Sigmoid colon (tissue), 7 donors: ENCODE measurements at places on chromosomes 16 and 17. TPM values are rescaled to one million over a fixed set of nuclear protein-coding genes. Genes with fewer than 3 reads are reported as not detected.
A peak's percentile ranks its signal among the peaks of the same experiment; 100 is the strongest.

GRCh38 chr17:44178133-44178532 is 7.6 kb downstream of the ASB16 start:
- no peak overlapping the region for H3K4me3 ChIP-seq
- no peak for DNase-seq
- H3K27me3 ChIP-seq = no peaks in the 10 kb centered on the region
- H3K4me1 ChIP-seq = no peaks in the 10 kb centered on the region
- peaks cover 4% of the 10 kb centered on the region for H3K36me3 ChIP-seq

- no peaks in the 10 kb centered on the region for H3K36me3 ChIP-seq
- H3K27me3 ChIP-seq = peaks cover 18% of the 10 kb centered on the region
- H3K4me3 ChIP-seq = peak overlapping the region; percentile 69
- peaks cover 26% of the 10 kb centered on the region for H3K4me1 ChIP-seq
- DNase-seq = peak; percentile 68
- H3K27ac ChIP-seq = peak overlapping the region; percentile 81
These were observed 985 bp upstream of the FZD2 start for GRCh38 chr17:44556166-44556831.

DNA sequence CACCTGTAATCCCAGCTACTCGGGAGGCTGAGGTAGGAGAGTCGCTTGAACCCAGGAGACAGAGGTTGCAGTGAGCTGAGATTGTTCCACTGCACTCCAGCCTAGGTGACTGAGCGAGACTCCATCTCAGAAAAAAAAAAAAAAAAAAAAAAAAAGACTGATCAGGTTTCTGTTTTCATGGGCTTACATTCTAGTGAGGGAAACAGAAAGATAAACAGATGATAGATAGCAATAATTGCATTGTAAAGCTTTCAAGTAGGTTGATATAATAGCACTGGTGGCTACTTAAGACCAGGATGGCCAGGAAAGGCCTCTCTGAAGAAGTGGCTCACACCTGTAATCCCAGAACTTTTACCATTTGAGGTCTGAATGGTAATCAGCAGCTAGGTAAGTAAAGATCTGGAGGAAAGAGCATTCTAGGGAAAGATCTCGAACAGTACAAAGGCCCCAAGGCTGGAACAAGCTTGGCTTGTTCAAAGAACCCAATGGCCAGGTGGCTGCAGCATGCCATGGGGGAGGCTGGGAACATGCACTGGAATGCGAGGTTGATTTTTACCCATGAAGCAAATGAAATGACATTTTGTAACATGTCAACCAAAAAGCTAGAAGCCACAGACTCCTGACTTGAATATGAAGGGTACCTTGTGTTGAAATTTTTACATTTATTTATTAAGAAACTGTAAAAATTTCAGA is 108.3 kb upstream of the DHX40 start:
- H3K27ac ChIP-seq = no peak overlapping the region
- no peaks in the 10 kb centered on the region for H3K36me3 ChIP-seq
- H3K27me3 ChIP-seq = no peaks in the 10 kb centered on the region
- DNase-seq = no peak
- no peaks in the 10 kb centered on the region for H3K4me1 ChIP-seq

- H3K36me3 ChIP-seq = no peaks in the 10 kb centered on the region
- no peak overlapping the region for H3K4me3 ChIP-seq
- H3K27ac ChIP-seq = no peak overlapping the region
- H3K4me1 ChIP-seq = no peaks in the 10 kb centered on the region
- DNase-seq = no peak
These were observed 31.5 kb upstream of the B4GALNT2 start for GRCh38 chr17:49101054-49101534.

DNA sequence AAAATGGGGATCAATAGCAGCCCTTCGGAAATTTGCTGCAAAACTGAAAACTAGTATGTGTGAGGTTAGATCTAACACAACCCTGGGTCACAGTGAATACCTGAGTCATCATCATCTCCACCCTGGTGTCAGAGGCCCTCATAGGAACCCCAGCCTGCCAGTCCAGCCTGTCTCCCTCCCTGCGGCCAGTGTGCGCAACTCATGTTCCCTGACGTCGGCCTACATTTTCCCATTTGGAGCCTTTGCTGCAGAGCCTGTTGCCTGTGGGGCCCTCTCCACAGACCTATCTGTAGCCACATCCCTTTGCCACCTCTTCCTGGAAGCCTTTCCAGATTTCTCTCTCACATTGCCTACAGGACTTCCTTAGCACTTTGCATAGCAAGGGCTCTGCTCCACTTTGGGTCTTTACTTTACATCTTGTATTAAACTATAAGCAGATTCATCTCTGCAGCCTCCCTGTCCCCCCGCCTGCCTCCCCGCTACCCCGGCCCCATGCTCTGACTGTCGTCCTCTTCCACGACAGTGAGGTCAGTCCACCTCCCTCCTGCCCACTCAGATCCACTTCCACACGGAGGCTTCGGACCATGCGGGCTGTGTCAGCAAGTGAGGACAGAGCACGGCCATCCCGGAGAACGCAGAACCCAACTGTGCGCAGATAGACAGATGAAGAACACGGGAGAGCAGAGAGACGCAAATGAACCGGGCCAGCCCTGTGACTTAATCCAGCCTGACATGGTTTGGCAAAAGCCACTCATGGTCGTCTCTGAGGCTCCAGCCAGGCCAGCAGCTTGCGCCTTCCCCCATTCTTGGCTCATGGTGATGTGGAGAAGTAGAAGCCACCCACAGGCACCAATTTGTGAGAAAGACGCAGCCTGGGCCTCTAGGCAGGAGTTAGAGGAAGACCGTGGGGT is 31.0 kb downstream of the NGFR start:
- no peaks in the 10 kb centered on the region for H3K4me1 ChIP-seq
- no peaks in the 10 kb centered on the region for H3K27me3 ChIP-seq
- peak; percentile 81 for DNase-seq
- H3K27ac ChIP-seq = no peak overlapping the region
- H3K4me3 ChIP-seq = no peak overlapping the region

GRCh38 chr17:13311306-13311705 is 290.4 kb downstream of the HS3ST3A1 start:
- no peak for DNase-seq
- no peaks in the 10 kb centered on the region for H3K27me3 ChIP-seq
- H3K36me3 ChIP-seq = no peaks in the 10 kb centered on the region
- no peak overlapping the region for H3K4me3 ChIP-seq
- no peaks in the 10 kb centered on the region for H3K4me1 ChIP-seq

- H3K27ac ChIP-seq = no peak overlapping the region
- no peaks in the 10 kb centered on the region for H3K27me3 ChIP-seq
- H3K4me3 ChIP-seq = no peak overlapping the region
- peaks cover 30% of the 10 kb centered on the region for H3K4me1 ChIP-seq
- H3K36me3 ChIP-seq = peaks cover 12% of the 10 kb centered on the region
These were observed 15.0 kb downstream of the SERPINF1 start for GRCh38 chr17:1776857-1777256.

GRCh38 chr17:50506298-50506697 is 1.9 kb upstream of the MYCBPAP start:
- peaks cover 8% of the 10 kb centered on the region for H3K4me1 ChIP-seq
- no peaks in the 10 kb centered on the region for H3K36me3 ChIP-seq
- H3K4me3 ChIP-seq = no peak overlapping the region
- no peak overlapping the region for H3K27ac ChIP-seq
- H3K27me3 ChIP-seq = no peaks in the 10 kb centered on the region

- no peak overlapping the region for H3K4me3 ChIP-seq
- H3K27ac ChIP-seq = peak overlapping the region; percentile 4
- no peaks in the 10 kb centered on the region for H3K4me1 ChIP-seq
- no peaks in the 10 kb centered on the region for H3K27me3 ChIP-seq
- H3K36me3 ChIP-seq = no peaks in the 10 kb centered on the region
- no peak for DNase-seq
These were observed 25.0 kb downstream of the USP10 start for GRCh38 chr16:84724606-84725309.

DNA sequence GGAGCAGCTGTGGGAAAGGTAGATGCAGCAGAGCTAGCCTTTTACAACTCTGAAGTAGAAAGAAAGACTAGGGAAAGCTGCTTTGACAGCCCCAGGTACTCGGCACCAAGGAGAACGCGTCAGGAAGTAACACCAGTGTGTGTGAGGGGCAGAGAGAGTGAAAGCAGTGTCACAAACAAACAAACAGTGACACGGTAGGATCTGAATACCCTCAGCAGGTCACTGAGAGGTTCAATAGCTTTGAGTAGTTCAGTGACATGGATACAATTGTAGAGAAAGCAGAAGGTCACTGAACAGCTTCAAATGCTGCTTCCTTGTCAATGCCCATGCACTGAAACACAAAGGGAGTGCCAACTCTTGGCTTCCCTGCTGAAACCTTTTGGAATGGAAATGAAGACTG is 150.3 kb upstream of the C17orf78 start:
- H3K27me3 ChIP-seq = no peaks in the 10 kb centered on the region
- DNase-seq = no peak
- no peak overlapping the region for H3K4me3 ChIP-seq
- peaks cover 18% of the 10 kb centered on the region for H3K36me3 ChIP-seq
- H3K27ac ChIP-seq = no peak overlapping the region

GRCh38 chr16:12480286-12480685 is 323.4 kb downstream of the CPPED1 start:
- H3K4me1 ChIP-seq = no peaks in the 10 kb centered on the region
- H3K4me3 ChIP-seq = no peak overlapping the region
- no peaks in the 10 kb centered on the region for H3K36me3 ChIP-seq
- no peak overlapping the region for H3K27ac ChIP-seq
- no peaks in the 10 kb centered on the region for H3K27me3 ChIP-seq

GRCh38 chr17:48030531-48030930 is 7.1 kb downstream of the COPZ2 start:
- no peak for DNase-seq
- no peaks in the 10 kb centered on the region for H3K27me3 ChIP-seq
- peak overlapping the region; percentile 18 for H3K27ac ChIP-seq
- H3K4me1 ChIP-seq = peaks cover 19% of the 10 kb centered on the region

- no peaks in the 10 kb centered on the region for H3K36me3 ChIP-seq
- H3K27ac ChIP-seq = no peak overlapping the region
- H3K4me3 ChIP-seq = no peak overlapping the region
- H3K4me1 ChIP-seq = no peaks in the 10 kb centered on the region
- H3K27me3 ChIP-seq = no peaks in the 10 kb centered on the region
These were observed 17.4 kb downstream of the ADAP2 start for GRCh38 chr17:30939051-30939689.

DNA sequence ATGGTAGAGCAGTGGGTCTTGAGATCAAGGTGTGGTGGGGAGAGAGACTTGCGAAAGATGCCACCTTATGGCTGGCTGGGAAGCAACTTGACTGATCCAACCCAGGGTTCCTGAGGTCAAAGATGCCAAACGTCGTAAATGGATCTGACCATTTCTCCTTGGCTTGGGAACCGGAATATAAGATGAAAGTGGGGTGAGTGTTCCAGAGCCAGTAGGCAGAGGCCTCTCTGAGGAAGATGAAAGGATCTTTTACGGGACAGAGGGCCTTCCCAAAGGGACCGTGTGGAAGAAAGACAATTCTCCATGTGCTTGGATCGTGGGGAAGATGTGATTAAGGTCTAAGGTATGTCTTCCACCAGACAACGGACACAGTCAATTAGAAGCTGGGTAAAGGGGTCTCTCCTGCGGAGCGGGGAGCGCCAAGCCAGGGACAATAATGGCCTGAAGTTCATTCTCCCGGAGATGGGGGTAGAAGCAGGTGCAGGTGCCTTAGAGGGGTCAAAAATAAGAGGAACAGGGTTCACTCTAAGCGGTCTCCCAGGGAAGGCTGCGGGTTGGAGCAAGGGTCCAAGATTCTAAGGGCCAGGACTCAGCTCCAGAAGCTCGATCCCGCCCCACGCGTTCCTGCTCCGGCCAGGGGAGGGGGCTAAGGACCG is 800 bp downstream of the FXR2 start:
- H3K4me3 ChIP-seq = peak overlapping the region; percentile 80
- H3K27me3 ChIP-seq = no peaks in the 10 kb centered on the region
- peak; percentile 83 for DNase-seq
- H3K4me1 ChIP-seq = peaks cover 44% of the 10 kb centered on the region

GRCh38 chr17:55480631-55481315 is 30.5 kb downstream of the SMIM36 start:
- H3K4me3 ChIP-seq = no peak overlapping the region
- H3K4me1 ChIP-seq = no peaks in the 10 kb centered on the region
- no peak overlapping the region for H3K27ac ChIP-seq
- H3K27me3 ChIP-seq = no peaks in the 10 kb centered on the region

DNA sequence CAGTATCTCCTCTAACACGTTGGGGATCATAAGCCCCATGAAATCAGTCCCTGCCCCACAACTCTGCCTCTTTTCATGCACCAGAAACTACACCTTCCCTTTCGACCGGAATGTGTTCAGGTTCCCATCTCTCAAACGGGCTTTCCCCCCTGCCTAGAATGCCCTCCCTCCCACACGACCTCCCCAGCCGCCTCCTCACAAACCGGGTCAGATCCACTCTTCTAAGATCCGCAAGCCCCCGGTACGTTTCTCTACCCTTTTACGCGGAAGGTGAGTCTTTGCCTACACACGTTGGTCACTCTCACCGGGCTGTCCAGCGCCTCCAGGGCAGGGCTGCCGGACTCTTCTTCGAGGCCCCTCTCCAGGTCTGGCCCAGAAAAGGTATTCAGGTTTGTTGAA is 708 bp downstream of the DHX33 start:
- H3K27me3 ChIP-seq = no peaks in the 10 kb centered on the region
- H3K27ac ChIP-seq = peak overlapping the region; percentile 80
- peaks cover 25% of the 10 kb centered on the region for H3K4me1 ChIP-seq
- H3K4me3 ChIP-seq = peak overlapping the region; percentile 97
- no peak for DNase-seq
- H3K36me3 ChIP-seq = no peaks in the 10 kb centered on the region

The ABCC11 gene
- total RNA-seq = not detected

The TBC1D28 gene
- total RNA-seq = not detected

The KRT31 gene
- not detected for total RNA-seq

The ZFPM1 gene
- 0.27 TPM for total RNA-seq

The CD68 gene
- 24.6 TPM for total RNA-seq

The CHRNE gene
- total RNA-seq = 0.55 TPM

The C16orf89 gene
- 4.6 TPM for total RNA-seq

The RBFOX1 gene
- total RNA-seq = 4.4 TPM

The PRAC1 gene
- not detected for total RNA-seq

The TMEM114 gene
- not detected for total RNA-seq

The OR3A3 gene
- total RNA-seq = not detected

The OXLD1 gene
- 14.4 TPM for total RNA-seq

The BICDL2 gene
- total RNA-seq = not detected

The HEATR9 gene
- total RNA-seq = not detected

The SNTB2 gene
- total RNA-seq = 26.0 TPM
